GDM1 (cell line): ENCODE measurements at places on chromosomes 4 and X.

DNA sequence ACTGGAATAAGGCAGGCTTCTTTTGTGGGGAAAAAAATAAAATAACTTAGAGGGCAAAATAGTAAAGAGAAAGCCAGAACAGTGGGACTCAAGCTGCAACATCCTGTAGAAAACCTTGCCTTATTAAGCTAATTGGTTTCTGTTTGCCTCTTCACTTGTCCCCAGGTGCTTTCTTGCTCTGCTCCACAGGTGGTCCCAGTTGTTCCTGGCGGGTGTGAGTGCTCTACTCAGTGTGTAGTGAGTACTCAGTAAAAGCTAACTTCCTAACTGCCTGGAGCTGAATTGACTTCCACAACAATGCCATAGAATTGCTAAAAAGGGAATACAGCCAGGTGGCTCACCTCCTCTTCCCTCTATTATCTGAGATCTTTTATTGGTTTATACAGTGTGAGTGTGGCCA lies 930.2 kb downstream of the C4orf33 start:
- no peak for DNase-seq

DNA sequence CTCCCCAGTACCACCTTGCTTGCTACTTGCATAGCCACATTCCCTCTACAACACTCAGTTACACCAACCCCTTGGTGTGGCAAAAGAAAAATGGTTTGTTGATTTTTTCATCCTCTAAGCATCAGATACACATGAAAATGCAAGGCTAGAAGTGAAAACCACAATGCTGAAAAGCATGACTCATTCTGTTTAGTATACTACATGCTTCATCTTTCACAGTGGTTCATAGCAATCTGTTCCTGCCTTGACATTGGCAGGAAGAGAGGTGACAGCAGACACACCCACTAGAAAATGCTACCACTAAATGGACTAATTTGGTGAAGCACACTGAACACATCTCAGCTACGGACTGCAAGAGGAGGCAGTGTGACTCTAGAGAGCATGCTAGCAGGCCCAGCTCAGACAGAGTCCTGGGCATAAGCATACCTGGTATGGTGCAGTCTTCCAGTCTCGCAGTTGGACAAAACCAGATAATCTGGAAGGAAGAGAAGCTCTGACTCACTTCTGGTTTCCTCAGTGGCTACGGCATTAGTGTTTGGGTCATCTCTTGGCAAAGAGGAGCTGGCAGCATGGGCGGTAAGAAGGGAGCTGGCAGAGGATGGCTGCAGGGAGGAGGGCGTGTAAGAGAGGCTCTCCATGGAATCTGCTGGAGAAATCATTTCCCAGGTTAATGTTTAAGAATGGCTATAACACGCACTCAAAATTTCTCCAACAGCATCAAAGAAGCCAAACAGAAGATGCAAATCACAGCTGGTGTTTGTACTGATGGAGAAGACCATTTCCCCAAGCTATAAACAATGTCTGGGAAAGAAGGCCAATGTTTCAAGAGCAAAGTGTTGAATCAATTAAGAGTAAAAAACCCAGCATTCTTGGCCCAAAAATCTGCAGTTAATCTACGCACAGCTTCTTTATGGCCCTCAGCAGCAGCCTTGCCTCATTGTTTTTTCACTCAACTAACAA lies 37.8 kb downstream of the GAB3 start:
- no peak for DNase-seq

DNA sequence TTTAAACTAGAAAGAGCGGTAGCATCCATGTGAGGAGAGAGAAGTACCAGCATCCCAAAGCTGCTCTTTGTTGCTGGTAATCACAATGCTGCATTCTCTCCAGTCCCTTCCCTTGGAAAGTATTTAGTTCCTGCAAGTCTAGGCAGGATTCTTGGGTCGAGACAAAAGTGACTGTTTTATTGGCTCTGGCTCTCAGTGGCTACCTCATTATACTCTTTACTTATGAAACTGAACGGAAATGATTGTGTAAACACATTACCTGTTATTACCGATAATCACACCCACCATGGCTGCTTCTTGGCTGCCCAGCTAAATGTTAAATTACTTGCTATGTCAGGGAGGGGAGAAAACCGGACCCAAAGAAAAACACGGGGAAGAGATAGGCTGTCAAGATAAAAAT lies 26.2 kb downstream of the ATXN3L start:
- no peak for DNase-seq

DNA sequence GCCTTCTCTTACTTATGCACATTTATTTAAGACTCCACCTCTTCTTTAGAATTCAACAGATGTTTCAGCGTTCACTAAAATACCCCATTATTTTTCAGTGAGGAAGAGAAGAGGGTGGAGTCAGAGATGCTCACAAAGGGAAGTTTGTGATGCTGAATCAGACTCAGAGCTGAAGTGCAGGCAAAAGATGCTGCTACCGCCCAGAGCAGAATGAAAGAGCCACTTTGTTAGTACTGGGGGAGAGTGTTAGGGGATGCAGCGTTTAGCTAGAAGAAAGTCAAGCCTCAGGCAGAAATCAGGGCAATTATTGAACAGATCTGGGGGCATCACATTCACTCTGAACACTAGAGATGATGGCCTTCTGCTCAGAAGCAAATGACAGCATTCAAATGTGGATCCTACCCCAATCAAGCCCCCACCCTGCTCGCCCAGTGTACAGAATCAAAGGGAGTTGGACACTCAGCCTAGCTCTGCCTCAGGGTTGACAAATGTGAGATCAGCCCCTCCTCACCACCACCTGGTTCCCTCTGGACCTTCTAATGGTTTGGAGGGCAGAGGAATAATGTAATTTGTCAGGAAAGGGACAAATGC lies 138.3 kb downstream of the UNC5C start:
- DNase-seq, result no peak

- no peak for DNase-seq
These were observed 205.6 kb upstream of the S100G start for GRCh38 chrX:16444353-16444752.
